Regular cardiac myocyte (primary cell): ENCODE measurements at places on chromosomes 1 and 21. TPM values are rescaled to one million over a fixed set of nuclear protein-coding genes. Genes with fewer than 3 reads are reported as not detected.

Gene WDR64
- total RNA-seq, result not detected in 2 replicates

Gene TDRD5
- total RNA-seq, result not detected in 2 replicates

Gene MCOLN3
- total RNA-seq, result under 0.01 and 0.28 TPM in 2 replicates

Gene TRIM46
- total RNA-seq, result 1.5 and 2.5 TPM in 2 replicates

Gene NBPF4
- not detected in 2 replicates for total RNA-seq
